ENCODE measurements at places on chromosomes 4 and X.

GRCh38 chr4:140816806-140817510 lies 60.8 kb upstream of the TBC1D9 start:
- no peak for DNase-seq

GRCh38 chrX:97065066-97065465 lies 181.4 kb downstream of the RPA4 start:
- DNase-seq: no peak

DNA sequence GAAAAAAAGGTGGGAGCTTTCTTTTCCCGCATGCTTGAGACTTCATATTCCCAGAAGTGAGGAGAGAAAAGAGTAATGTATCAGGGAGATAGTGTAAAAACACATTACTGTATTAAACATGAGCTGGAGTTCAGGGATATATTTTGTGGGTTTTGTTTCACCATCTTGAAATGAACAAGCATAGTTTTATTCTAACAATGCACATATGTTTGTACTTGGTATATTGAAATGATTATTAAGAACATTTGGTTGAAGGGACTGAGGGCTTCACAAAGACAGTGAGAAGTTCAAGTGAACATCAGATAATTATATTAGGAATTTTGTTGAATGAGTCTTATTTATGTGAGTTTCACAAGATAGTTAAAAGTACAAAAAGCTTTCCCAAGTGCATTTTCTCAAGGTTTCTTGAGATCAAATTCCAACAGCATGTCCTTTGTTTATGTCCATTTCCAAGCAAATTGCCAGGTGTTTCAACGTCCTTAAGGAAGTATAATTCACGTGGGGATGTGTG lies 368.8 kb downstream of the ANKRD50 start:
- DNase-seq: no peak

GRCh38 chr4:109946120-109946519 lies 33.4 kb downstream of the EGF start:
- DNase-seq: no peak

GRCh38 chr4:98113012-98113411 lies 30.3 kb downstream of the STPG2 start:
- peak; percentile 32 for DNase-seq

GRCh38 chr4:31104043-31104442 lies 383.9 kb downstream of the PCDH7 start:
- DNase-seq: no peak

- peak; percentile 38 for DNase-seq
Measured at GRCh38 chr4:69823481-69824186, 36.3 kb downstream of the SULT1E1 start.

DNA sequence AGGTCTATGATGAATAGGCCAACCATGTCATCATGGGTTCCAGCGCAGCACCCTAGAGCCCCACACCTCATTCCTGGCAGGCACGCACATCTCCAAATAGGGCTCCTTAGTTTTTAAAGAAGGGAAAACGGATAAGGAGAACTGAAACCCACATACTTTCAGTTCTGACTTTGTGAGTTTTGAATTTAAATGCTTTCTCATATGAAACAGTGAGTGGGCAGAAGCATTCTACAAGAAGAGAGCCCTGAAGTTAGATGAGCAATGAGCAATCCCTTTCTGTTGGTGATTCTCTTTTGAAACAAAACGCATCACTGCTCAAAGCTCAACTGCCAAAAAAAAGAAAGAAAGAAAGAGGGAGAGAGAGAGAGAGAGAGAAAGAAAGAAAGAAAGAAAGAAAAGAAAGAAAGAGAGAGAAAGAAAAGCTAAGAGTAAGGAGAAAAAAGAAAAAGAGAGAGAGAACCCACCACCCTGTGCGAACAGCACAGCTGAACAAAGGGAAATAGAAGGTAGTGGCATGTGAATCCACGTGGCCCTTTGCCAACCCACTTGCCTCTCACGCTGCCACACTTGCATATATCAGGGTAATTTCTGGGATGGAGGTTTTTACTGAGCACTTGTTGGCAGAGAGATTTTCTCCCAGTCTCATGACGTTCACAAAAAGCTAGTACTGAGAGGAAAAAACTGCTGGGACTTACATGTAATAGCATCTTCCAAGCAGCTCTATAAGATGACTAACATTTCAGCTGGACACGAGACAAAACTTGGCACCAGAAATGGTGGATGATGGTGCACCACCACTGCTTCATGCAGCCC lies 31.0 kb downstream of the TMSB4X start:
- DNase-seq: no peak

- DNase-seq: peak; percentile 31
Measured at GRCh38 chr4:185004562-185005218, 13.6 kb upstream of the HELT start.

- DNase-seq: no peak
Measured at GRCh38 chrX:47574547-47575301, 7.5 kb upstream of the TIMP1 start.

DNA sequence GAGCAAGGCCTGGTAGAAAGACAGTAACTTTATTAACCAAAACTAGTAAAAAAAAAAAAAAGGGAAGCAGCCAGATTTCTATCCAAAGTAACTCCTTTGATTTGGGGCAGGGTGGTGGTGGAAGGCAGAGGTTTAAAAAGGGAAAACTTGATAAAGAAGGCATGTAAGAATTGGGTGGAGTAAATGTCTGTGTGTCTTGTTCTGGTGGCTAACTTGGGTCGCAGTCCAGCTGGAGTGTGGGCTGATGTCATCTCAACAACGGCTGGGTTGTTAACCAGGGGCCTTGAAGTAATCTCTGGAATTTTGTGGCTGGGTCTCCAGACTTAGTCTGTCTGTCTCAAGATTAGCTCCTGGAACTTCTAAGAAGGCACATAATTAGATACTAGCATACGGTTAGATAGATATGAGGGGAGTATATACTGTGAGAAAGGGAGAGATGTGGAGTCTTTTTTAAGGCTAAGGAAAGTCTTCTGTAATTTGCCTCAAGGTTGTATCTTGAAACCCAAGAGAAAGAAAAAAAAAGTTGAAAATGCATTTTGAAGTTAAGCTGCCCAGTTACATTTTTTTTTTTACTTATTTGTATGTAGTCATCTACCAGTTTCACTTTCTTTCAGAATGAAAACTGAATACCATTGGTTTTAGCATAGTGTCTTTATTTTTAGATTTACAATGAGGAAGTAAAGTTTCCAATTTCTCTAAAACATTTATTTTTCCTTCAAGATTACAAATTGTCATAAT lies 48.3 kb downstream of the MTHFD2L start:
- no peak for DNase-seq

GRCh38 chr4:30454504-30454903 lies 265.7 kb upstream of the PCDH7 start:
- no peak for DNase-seq

DNA sequence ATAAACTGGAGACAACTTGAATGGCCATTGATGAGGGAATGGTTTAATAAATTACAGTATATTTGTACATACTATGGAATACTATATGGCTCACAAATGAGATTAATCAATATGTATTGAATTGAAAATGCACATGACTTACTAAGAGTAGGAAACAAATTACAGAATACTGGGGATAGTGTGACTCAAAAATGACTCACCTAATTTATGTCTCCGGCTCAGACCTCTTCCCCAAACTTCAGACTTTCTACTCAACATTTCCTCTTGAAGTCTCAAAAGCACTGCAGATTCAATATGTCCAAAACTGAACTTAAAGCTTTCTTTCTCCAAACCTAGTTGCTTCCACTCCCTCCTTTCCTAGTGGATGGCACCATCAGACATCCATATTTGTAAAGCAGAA lies 28.8 kb upstream of the GRIA3 start:
- no peak for DNase-seq

DNA sequence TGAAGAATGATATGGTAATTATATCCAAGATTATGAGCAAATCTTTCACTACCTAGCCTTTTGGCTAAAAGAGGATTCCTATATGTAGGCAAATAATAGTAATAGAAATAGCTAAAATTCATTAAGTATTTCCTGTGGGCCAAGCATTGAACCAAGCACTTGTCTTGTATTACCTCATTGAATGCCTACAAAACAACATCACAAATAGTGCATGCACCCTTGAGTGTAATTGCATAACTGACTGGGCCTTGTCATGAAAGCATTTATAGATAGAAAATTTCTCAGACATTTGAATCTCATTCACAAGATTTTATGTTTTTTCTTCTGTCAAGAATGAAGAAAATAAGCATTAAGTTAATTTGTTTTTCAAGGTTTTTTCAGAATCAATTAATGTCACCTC lies 3.9 kb upstream of the HPGDS start:
- DNase-seq: no peak

GRCh38 chr4:38699112-38699511 lies 35.1 kb downstream of the KLF3 start:
- DNase-seq: no peak

DNA sequence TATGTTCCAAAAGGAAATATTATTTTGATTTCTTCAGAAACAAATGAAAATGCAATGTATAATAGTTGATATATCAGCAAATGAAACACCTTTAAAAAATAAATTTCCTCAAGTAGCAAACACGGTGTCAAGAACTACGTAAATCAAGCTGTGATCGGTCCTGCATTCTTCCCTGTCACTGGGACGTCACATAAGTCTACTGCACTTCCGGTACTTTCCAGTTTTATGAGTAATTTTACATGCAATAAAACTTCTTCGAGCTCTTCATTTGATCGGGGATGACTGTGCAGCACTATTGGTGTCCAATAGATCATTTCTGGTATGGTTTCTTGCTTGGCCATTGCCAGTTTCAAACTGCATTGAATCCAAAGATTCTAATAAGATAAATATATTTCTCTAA lies 114.0 kb upstream of the VEGFC start:
- DNase-seq: no peak

DNA sequence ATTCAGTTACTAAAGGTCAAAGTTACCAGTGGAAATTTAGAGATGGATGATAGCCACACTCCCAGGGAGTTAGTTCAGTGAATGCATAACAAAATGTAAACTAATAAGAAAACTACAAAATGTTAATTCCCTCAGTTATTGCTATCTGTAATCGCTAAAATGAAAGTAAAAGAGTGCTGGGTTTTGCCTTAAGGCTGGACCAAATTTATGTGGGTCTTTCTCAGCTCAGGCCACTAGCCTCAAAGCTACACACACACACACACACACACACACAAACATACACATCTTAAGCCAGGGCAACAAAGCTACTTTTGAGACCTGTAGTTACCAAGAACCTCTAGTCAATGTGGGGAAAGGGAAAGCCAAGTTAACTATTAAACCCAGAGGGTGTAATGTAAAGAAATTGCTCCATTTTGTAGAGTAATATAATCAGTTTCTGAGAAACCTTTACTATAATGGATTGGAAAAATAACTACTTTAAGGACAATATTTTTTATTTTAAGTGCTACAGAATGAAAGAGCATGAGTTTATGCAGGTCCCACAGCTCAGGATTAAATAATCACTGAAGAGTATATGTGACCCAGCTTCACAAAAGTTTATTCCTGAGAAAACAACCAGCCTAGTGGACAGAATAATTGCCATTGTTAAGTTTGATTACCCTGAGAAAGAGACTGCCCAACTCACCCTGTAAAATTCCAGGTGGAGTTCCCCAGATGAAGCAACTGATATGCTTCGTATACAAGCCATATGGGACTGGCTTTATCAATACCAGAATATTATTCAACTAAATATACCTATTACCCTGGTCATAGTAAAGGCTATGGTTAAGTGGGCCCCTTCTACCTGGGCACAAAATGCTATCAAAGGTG lies 8.9 kb upstream of the UGT2A3 start:
- no peak for DNase-seq

DNA sequence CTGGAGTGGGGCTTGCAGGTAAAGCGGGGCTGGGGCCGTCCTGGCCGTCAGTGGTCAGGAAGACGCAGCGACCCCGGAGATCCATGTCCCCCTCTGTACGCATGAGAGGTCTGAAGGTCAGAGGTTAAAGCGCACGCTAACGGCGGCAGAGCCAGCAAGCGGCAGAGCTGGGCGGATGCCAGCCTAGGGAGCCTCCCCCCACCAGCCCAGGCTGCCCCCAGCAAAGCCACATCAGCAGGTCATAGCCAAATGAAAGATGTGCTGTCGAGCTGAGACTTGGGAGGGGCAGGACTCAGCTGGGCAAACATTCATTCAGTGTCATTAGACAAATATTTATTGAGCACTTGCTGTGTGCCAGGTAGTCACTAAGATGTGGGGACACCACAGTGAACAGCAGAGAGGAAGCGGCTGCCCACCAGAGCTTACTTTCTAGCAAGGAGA lies 593 bp upstream of the JAKMIP1 start:
- peak; percentile 62 for DNase-seq

DNA sequence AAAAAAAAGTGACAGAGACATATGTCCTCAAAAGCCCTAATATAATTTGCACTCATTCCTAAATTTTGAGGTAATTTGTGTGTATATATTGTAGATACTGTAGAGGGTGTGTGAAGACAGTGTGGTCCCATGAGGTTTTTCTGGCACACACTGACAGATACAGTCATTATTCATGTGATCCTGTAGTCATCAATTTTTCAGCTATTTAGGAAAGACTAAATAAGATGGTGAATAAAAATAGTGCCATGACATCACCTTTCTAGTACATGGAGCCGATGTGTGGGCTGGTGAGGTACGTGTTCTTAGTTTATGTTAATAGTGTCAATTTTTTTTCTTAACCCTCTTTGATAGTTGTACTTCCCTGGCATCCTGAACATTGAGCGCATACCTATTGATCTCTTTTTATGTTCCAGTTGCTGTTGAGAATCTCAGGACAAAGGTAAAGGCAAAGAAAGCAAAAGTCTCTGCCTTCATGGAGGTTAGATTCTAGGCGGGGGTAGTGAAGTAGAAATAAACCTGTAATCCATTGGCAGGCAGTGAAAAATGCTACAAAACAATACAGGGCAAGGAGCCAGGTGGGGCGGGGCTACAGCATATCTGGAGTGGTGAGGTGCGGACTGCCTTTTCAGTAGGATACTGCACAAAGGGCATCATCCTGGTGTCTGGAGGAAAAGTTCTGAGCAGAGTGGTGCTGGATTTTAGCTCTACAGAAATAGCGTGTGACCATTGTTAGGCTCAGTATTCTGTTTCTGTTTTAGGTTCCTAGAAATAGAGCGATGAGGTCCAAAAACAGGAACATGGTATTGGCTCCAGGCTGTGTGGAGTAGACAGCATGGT lies 93.8 kb downstream of the ARHGAP10 start:
- no peak for DNase-seq

DNA sequence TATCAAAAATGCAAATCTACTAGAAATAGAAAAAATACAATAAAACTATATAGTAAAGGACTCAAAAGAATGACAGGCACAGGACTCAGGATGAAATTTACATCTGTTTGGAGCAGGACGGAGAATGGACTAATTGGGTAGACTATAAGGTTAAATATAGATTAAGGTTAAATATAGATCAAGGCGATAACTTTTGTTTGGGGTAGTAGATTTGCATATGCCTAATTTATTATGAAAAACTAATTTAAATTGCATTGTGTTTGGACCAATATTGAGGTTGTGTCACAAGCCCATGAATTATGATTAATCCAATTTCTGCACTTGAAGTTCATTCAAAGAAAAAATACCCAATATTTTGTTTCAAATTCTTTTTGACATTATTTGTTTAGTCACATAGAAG lies 31.0 kb downstream of the MTHFD2L start:
- no peak for DNase-seq

GRCh38 chr4:61336916-61337315 lies 136.8 kb downstream of the ADGRL3 start:
- DNase-seq: no peak

GRCh38 chr4:133887723-133888122 lies 313.9 kb downstream of the PABPC4L start:
- no peak for DNase-seq
